Midbrain (tissue), 1 donor: ENCODE measurements at places on chromosomes 11 and 22.

GRCh38 chr22:46295277-46295971 is 1.2 kb upstream of the GTSE1 start:
- DNase-seq: no peak

- peak; percentile 83 for DNase-seq
These were observed 29.7 kb downstream of the ZFTA start for GRCh38 chr11:63738720-63739360.

GRCh38 chr11:66728693-66729385 is at the start of gene SPTBN2:
TSS of gene SPTBN2 (minus strand) at chr11:66729216. CDS start at chr11:66721240, 7,976 bp downstream.
- DNase-seq: no peak

GRCh38 chr11:75740681-75741080 is 23.0 kb downstream of the MOGAT2 start:
- no peak for DNase-seq

- DNase-seq: no peak
These were observed 42.8 kb upstream of the AMPD3 start for GRCh38 chr11:10412266-10412665.

GRCh38 chr22:32478994-32479393 is 4.4 kb downstream of the FBXO7 start:
- no peak for DNase-seq

- DNase-seq: no peak
These were observed 8.3 kb upstream of the RCE1 start for GRCh38 chr11:66834943-66835342.

GRCh38 chr11:37141707-37142106 is 543.7 kb upstream of the RAG2 start:
- no peak for DNase-seq

DNA sequence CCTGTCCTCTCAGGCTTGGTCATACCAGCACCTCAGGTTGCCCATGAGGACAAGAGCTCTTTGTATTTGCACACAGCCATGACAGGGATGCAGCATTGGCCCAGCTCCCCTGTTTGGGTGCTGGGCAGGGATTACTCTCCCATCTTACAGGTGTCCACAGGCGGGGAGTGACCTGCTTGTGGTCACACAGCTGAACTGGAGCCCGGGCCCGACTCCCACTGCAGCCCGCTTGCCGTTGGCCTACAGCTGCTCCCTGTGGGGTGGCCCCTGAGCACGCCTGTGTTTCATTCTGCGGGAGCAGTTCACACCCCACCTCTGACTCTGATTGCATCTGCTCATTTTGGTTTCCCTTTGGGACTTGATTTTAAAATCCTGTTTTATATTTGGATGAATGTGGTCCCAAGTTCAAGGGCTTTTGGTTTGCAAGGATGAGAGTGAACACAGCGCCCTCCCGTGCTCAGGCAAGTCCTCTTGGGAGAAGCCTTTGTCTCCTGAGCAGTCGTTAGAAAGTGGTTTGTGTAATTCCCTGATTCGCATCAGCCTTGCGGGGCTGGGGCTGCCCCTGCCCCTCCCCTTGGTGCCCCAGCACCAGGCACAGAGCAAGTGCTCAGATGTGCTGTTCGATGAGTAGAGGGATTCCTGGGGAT is 9.3 kb downstream of the PICK1 start:
- no peak for DNase-seq

- DNase-seq: no peak
These were observed 556.6 kb downstream of the MIAT start for GRCh38 chr22:27213766-27214581.
